NCI-H1092 (cell line): ENCODE measurements at places on chromosomes 1 and 21.

DNA sequence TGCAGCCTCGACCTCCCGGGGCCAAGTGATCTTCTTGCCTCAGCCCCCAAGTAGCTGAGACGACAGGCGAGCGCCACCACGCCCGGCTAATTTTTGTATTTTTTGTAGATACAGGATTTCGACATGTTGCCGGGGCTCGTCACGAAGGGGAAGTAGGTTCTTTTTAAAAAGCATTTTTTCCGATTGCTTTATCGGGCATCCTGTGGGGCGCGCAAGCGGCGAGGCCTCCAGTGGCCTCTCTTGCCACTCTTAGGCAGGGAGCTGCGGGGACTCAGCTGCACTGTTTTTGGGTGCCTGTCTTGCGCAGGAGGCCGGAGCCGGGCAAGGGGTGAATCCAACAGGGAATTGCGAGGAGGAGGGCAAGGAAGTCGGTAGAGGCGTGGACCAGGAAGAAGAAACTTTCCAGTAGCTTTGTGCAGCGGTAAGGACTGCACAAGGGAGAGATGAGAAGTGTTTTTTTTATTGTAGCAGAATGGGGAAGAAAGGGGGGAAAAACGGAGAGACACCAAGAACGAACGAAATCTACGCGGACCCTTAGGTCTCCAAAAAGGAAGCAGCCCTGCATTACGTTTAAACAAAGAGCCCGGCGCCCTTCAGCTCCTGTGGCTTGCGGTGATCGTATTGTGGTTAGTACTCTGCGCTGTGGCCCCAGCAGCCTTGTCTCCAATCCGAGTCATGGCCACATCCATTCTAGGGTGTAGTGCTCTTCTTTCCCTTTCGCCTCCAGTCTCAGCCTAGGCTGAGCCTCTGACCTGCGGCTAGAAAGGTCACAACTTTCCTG is 164.8 kb downstream of the PPIAL4G start:
- DNase-seq: no peak

DNA sequence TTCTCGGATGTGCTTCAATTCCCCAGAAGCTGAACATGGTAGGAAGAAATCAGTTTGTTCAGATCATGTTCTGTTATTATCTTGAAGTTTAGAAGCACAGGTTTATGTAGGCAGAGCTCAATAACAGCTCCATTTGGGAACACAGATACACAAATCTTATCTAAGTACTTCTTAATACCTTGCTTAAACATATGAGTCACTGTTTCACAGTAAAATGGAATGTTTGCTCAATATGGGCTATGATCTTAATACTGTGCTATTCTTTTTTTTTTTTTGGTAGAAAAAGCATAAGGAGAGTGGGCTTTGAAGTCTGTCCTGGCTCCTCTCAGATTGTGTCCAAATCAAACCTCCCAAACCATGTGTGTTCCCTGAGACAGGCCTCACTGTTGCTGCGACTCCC is 13.4 kb downstream of the PROK1 start:
- DNase-seq: no peak

DNA sequence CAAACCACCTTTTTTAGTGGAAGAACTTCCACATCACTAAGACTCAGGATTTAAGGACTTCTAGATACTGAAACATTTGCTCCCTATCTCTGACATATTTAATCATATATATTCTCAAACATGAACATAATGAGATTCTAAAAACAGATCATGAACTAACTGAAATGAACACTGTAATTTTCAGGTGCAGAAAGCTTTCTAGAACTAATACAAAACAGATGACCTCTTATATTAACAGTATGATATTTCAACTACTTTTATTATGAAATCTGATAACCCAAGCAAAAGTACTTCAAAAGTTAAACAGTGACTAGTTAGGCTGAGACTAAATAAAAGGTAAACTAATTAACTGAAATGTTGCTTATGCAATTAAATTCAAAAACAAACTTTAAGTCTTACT is 157.5 kb downstream of the COP1 start:
- DNase-seq: no peak

DNA sequence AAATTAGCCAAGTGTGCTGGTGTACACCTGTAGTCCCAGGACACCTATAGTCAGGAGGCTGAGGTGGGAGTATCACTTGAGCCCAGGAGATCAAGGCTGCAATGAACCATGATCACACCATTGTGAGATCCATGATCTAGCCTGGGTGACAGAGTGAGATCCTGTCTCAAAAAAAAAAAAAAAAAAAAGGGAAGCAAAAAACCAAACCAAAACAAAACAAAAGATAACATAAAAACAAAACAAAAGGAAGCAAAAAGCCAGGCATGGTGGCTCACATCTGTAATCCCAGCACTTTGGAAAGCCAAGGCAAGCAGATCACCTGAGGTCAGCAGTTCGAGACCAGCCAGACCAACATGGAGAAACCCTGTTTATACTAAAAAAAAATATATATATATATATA is 9.4 kb upstream of the AKR1A1 start:
- no peak for DNase-seq

DNA sequence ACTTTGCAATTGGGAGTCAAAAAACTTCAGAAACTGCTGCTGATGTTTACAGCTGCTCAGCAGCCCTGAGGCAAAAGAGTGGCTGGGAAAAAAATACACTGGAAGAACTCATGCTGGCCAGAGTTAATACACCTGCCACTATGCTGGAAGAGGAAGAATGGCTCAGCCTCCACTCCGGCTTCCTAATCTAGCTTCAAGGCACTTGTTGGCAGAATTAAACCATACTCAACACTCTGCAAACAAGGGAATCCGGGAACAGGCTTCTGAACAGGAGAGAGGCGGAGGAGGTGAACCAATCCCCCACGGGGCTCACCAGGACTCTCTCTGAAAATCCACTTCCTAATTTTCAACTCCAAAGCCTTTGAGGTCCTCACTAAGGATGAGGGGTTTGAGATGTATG is 120.1 kb downstream of the CCDC185 start:
- DNase-seq: peak; percentile 79

DNA sequence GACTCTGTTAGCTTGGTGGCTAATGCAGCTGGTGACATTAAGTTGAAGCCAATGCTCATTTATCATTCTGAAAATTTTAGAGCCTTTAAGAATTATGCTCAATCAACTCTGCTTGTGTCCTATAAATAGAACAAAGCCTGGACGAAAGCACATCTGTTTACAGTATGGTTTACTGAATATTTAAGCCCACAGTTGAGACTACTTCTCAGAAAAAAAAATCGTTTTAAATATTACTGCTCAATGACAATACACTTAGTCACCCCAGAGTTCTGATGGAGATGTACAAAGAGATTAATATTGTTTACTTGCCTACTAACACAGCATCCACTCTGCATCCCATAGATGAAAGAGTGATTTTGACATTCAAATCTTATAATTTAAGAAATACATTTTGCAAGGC is 79.6 kb downstream of the NEGR1 start:
- DNase-seq: no peak

GRCh38 chr1:110310300-110310699 is 28.9 kb upstream of the RBM15 start:
- DNase-seq: no peak

DNA sequence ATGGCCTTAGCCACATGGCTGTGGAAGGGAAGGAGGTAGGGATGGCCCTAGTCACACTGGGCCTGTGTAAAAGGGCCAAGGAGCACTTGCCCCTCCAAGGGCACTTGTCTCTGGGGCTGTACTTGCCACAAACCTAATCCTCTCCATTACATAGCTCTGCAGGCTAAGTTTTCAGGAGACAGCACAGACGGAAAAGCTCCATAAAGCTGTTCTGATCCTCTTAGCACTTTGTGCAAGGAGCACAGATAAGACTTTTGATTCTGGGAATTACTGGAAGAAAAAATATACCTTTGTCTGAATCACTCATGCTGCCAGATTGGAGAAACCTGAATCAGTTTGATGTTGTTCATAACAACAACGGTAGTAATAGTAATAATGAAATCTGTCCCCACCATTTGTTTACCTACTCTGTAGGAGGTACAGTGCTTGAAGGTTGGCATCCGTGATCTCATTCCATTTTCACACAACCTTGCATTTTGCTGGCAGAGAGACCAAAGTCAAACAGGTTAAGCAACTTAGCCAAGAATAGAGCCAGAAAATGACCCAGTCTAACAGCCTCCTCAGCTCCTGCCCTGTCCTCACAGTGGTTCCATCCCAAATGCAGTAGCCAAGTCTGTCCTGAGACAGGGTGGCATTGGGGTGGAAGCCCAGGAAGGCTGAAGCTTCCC is 207.1 kb downstream of the ROR1 start:
- DNase-seq: no peak

DNA sequence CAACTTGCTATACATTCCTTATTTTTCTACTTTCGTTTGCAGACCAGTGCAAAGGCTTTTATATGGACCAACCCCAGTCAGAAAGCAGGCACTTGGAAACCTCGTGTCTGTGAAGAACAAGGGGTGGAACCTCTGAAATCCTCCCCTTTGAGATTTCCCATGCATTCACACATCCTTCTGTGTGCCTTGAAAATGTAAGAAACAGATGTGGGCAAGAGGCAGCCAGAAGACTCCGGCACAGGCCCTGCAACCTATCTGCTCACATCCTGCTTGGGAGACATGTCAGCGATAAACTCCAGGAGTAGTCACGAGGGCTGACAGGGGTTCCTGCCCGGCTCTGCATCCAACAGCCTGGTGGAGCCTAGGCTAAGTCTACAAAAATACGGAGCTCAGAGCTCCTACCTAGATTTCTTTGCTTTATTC is 42.5 kb downstream of the ETS2 start:
- DNase-seq: no peak

GRCh38 chr21:46208761-46209721 is 19.5 kb downstream of the LSS start:
- DNase-seq: no peak

DNA sequence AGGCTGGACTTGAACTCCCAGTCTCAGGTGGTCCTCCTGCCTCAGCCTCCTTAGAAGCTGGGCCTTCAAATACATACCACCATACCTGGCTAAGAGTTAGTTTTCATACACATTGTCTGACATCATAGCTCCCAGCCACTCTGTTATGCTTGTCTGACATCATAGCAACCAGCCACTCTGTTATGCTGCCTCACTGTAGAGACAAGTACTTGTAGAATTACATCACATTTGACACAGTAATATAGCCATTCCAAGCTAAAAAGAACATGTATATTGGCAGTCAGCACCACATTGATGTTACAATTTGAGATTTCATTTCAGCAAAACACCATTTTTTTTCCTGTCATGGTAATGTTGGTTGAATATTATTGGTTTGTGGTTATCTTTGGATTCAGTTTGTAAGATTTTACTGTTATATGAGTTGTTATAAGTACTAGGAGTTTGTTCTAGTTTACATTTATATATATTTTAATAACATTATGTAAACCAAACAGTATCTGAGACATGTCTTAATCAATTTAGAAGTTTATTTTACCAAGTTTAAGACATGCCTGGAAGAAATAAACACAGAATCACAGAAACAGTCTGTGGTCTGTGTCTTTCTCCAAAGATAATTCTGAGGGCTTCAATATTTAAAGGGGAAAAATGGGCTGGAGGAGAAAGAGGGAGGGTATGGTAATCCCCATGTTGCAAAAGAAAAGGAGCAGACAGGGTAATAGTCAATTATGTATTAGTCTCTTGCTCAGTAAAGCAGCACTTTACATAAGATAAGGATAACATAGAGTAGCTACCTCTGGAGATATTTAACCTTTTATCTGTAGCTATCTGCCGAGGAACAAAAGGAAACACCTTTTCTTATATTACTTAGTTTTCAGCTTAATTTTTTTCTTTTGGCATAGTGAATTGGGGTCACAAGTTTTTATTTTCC is 43.0 kb downstream of the XPR1 start:
- DNase-seq: no peak

- DNase-seq: no peak
Observed at GRCh38 chr1:17027900-17028299, 16.2 kb upstream of the ATP13A2 start.

DNA sequence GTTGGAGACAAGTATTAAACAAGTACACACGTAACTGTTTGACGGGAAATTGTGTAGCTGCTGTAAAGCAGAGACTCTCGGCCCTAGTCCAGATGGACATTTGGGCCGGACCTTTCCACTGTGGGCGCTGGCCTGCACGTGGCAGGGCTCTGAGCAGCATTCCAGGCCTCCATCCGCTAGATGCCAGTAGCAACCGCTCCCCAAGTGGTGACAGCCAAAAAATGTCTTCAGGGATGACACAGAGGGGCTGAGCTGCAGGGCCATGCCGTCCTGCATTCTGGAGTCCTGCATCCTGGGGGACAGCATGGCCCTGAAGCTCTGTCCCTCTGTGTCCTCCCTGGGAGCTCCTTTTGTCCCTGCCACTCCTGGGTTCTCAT is 24.8 kb downstream of the A3GALT2 start:
- no peak for DNase-seq

DNA sequence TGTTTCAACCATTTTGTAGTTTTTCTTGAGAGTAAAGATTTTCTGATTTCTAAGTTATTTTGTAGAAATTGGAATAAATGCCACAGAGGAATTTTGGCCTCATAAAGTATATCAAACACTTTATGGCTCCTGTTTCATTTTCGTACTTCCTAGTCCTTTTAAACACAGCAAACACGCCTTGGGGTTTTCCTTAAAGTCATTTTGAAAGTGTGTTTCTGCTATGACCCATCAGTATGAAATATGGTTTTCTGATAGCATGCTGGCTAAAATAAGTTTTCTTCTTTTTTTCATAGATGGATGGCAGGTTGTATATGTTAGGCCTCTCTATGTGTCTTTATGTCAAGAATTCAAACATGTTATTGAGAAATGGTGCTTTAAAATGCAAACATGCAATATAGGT is 940.1 kb upstream of the TMPRSS15 start:
- DNase-seq: no peak

DNA sequence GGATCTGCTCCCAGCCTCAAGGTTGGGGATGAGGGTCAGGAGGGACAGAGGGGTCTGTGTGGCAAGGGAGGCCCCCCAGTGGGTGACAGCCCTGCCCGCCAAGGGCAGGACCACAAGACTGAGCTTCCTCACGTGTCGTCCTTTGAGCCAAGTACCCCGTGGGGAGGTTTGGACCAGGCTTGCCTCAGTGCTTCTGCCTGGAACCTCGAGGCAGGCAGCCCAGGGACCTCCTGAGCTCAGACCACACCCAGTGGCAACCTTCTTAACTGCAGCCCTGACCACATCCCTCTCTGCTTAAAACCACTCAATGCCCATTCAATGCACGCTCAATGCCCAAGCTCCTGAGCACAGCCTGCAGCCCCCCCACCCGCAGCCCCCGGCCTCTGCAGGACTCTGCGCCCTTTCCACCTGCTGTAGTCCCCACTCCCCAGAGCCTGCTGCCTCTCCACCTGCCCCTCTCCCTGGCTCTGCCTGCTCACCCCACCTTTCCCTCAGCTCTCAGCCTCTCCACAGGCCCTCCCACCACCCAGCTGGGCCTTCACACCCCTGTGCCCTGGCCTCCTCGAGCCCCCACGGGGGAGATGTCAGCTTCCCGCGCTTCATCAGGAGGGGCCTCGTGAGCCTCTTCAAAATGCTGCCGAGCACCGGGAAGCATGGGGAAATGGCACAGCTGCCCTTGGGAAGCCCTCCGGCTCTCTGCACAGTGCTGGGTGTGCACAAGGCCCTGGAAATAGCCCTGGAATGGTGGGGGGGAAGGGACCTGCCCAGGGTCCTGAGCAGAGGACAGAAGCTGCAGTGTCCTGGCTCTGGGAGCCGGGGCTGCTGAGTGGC is 129.3 kb upstream of the VAMP3 start:
- no peak for DNase-seq
